ENCODE measurements at places on chromosomes 2 and 18.

GRCh38 chr2:60267122-60267521 is 286.3 kb downstream of the BCL11A start:
- no peak for DNase-seq

- DNase-seq, result no peak
These were observed 20.3 kb downstream of the PER2 start for GRCh38 chr2:238267884-238268680.

DNA sequence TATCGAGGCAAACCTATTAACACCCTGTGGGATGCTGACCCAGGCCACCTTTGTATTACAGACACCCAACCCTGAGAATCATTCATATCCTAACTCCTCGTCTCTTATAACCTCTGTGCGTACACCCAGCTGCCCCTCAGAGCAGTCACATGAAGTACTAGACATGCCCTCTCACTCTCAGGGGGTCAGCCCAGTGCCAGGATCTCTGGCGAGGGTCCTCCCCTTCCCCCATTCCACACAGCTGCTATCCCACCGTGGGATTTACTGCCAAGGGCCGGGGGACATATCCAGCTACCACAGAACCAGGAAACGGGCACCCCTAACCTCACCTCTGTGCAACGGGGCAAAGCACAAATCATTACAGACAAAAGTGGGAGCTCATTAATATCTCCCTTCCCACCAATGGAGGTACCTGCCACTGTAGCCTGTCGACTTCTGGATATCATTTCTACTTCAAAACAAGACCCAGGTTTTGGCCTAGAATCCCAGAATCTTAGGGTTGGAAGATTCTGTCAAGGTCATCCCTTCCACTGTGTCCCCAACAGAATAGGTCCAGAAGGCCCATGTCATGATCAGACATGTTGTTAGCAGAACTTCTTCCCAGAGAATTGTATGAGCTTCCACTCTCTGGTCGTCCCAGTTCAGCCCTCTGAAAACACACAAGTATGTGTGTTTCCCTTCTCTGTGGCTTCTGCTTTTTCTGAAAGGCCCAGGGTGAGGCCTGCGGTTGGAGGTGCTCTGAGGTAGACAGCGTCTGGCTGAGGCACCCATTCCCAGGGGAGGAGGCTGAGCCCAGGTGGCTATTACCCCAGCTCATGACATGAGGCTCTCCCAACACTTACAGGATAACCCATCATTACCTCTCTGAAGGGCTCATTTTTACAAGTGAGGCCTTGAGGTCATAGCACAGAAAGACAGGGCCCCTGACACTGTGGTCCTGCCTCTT is 1.7 kb downstream of the TMBIM1 start:
- no peak for DNase-seq

- no peak for DNase-seq
These were observed 56.9 kb downstream of the MFSD6 start for GRCh38 chr2:190465060-190465459.

DNA sequence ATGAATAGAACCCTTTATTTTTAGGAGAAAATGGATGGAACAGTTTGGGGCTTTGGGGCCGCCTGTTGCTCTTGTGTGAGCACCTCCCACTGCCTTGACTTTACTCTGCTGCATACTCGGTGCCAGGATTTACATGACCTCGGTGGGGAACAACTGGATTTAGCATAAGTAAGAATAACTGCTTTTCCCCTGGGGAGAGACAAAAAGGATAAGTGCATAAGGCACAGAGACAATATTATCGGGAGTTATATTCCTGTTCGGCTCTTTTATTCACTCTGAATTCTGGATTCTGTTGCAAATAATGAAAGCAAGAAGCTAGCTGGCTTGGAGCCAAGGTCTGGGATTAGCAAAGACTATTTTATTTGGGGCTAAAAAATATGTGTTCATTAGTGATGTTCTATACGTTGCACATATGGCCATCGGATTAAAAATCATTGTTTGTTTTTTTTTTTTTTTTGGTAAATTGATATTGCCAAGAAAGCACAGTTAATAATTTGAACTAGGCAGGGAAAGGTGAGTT is 69.8 kb downstream of the CYBRD1 start:
- no peak for DNase-seq

- no peak for DNase-seq
These were observed 73.2 kb downstream of the BMPR2 start for GRCh38 chr2:202449344-202449743.

DNA sequence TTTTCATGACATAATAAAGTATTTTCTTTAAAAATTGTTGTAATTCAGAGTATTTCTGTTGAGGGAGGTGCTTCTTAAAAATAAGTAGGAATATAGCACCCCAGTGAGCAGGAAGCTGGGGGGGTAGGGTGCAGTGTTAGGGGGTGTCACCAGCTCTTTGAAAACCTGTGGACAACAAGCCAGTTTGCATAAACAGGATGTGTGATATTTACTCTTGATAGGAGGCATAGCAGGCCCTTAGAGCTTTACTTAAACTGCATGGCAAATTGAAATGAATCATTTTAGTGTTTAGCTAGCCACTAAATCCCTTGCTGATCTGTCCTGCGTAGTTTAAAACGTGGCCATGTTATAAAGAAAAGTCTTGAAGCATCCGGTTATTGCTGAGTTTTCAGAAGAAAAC is 8.4 kb downstream of the TGIF1 start:
- no peak for DNase-seq

GRCh38 chr2:105521176-105521575 is 122.3 kb upstream of the FHL2 start:
- DNase-seq, result no peak

- no peak for DNase-seq
These were observed 124.2 kb downstream of the LPIN1 start for GRCh38 chr2:11870584-11870983.

DNA sequence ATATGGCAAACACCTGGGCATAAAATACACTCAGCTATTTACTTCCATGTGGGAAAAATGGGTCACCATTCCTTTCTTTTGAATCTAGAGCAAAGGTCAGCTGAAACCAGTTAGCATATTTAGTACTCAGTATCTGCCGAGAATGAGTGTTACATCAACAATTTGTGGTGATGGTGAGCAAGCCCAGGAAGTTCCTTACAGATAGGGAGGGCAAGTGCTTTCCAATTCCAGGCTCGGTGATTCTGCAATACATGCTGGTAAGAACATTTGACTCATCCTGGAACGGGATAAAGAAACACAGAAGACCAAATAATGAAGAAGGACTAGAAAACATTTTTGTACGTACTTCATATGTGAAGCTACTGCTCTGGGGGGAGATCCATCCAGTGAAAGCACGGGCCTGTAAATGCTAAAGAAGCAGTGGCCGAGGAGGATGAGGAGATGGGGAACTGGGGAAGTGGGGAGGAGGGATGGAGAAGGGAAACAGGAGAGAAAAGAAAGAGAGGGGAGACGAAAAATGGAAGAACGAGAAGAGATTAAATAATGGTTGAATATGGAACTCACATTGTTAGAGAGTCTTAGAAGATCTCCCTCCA is 251.9 kb downstream of the TTC32 start:
- no peak for DNase-seq

DNA sequence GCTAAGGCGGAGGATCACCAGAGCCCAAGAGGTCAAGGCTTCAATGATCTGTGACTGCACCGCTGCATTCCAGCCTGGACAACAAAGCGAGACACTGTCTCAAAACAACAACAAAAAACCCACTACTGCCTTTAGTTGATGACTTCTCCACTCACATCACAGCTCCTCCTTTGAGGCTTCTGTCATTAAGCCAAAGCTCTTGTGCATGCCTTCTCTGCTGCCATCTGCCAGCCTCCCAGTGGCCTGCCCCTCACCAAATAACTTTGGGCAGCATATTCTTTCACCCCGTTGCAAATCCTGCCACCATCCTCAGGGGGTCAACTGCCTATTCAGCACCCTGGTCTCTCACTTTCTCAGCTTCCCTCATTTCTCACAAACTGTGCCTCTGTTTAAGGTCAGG is 27.5 kb downstream of the OSBPL1A start:
- no peak for DNase-seq

DNA sequence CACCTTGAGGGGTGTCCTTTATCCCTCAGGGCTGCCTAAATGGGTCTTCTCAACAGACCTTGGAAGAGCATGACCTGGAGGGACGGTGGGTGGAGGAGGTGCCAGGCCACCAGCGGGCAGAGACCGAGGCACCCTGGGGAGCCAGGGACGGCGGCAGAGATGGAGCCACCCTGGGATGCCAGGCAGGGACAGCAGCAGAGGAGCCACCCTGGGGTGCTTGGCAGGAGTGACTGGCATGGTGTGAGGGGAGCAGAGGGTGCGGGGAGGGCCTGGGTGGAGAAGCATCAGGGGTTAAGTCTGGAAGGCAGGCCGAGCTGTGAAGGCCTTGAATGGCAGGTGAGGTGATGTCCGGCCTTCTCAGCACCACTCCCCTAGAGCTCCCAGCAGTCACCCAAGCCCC is 56.1 kb downstream of the CIB4 start:
- no peak for DNase-seq

DNA sequence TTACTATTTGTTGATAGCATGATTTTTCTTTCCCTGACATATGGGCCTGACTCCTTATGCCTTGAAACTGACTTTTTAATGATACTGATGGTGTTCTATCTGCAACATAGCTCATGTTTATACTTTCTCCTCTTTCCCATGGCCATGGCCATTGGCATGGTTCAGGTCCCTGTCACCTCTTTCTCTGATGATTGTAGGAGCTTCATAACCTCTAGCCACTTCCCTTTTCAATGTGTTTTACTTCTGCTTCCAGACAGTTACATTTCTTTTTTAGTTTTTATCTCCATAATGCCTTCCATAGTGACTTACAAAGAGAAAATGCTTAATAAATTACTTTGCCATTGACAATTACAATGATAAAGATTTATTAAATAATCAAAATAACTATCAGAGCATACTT is 177.9 kb upstream of the SETBP1 start:
- DNase-seq, result no peak

DNA sequence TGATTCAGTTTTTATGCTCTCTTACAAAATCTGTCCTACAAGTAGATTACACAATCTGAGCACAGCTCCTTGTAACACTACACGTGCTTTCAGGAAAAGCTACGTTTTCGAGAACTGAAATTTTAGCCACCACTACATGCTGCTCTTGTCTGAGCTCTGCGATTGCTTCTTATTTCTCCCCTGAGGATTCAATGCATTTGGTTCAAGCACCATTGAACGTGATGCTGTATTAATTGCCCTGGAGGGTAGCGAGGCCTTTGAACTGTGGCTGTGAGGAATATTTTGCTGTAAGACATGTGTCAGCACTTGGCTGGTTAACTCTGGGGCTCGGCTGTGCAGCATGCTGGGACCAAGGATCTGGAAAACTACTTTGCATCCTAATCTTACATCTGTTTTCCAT is 405.8 kb downstream of the EPHA4 start:
- no peak for DNase-seq

DNA sequence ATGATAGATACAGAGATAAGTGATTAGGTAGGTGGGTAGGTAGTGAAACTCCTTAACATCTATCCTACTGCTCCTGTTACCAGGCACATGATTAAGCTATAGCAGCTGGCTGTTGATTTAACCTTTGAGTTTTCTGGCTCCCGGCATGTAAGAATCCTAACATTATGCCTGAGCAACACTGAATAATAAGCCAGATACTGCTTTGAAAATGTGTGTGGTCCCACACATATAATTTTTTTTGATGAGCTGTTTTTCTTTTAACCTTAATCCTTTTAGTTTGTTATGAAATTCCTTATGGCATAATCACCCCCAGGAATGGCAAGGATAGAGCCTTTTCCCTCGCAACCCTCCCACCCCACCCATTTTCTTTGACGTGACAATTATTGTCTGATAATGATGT is 104.2 kb upstream of the NEUROD1 start:
- DNase-seq, result no peak

DNA sequence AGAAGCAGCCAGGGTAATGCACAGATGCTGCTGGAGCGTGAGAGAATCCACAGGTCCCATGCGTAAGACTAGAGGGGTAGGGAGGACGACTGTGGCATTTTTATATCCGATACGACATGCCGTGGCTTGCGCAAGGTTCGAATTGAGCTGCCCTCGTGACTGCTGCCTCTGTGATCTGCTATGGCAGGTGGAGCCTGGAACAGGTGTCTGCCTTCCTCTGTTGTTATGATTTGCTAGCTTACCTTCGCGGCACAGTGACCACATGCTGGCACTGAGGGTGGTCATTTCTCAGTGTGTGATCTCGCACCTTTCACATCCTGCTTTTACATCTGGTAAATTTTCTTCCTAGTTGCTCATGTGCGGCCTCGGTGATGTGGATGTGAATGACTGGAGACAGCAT is 240.2 kb downstream of the ALPK2 start:
- no peak for DNase-seq

- peak; percentile 7 for DNase-seq
These were observed 806 bp downstream of the RFX8 start for GRCh38 chr2:101473911-101474701.

- no peak for DNase-seq
These were observed 139.2 kb downstream of the GLI2 start for GRCh38 chr2:120874888-120875275.

DNA sequence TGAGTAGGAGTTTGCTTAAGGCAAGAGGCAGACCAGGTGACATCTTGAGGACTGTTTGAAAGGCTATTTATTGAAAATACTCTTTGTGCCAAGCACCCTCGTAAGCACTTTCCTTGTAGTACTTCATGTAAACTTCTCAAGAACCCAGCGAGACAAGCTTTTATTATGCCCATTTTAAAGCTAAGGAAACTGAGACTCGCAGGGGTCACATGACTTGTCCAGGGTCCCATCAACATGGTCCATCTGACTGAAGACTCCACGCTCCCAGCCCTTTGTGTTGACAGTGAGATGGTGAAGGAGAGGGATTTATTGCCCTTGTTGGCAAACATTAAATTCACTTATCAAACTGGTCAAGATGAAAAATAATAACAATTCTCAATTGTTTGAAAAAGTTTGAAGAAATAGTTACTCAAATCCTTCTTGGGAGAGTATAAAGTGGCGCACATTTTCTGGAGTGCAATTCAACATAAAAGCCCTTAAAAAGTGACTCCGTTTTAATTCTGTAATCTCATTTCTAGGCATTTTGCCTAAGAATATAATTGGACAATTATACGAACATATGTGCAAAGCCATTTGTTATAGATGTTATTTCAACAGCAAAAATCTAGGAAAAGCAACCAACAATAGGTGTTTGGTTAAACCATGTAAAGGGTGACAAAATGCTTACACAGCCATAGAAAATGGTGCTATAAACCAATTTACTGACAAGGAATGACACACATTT is 270.5 kb upstream of the NCKAP5 start:
- DNase-seq, result no peak
